ENCODE measurements at places on chromosomes 7 and 10.

- no peak for DNase-seq
Measured at GRCh38 chr10:35711615-35712411, 69.7 kb upstream of the FZD8 start.

- DNase-seq, result no peak
Measured at GRCh38 chr10:103885617-103886016, 30.2 kb upstream of the SH3PXD2A start.

GRCh38 chr7:136039577-136040345 lies 62.6 kb upstream of the MTPN start:
- DNase-seq, result no peak

DNA sequence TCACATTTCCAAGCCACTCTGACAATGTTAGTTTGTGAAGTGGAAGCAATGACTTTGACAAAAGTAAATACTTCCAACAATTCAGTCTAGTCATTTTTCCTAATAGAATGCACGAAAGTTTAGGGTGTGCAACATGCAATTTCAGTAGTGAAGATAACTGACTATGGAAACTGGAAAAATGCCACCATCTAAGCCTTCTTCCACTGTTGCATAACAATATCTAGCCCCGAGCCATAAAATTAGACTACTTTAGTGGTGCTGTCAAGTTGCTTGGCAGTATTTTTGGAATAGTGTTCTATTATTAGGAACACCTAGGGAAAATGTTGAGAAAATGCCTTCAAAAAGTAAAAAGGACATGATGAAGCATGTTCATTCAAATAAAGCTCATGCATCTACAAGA lies 17.9 kb downstream of the SEMA3A start:
- DNase-seq, result no peak

DNA sequence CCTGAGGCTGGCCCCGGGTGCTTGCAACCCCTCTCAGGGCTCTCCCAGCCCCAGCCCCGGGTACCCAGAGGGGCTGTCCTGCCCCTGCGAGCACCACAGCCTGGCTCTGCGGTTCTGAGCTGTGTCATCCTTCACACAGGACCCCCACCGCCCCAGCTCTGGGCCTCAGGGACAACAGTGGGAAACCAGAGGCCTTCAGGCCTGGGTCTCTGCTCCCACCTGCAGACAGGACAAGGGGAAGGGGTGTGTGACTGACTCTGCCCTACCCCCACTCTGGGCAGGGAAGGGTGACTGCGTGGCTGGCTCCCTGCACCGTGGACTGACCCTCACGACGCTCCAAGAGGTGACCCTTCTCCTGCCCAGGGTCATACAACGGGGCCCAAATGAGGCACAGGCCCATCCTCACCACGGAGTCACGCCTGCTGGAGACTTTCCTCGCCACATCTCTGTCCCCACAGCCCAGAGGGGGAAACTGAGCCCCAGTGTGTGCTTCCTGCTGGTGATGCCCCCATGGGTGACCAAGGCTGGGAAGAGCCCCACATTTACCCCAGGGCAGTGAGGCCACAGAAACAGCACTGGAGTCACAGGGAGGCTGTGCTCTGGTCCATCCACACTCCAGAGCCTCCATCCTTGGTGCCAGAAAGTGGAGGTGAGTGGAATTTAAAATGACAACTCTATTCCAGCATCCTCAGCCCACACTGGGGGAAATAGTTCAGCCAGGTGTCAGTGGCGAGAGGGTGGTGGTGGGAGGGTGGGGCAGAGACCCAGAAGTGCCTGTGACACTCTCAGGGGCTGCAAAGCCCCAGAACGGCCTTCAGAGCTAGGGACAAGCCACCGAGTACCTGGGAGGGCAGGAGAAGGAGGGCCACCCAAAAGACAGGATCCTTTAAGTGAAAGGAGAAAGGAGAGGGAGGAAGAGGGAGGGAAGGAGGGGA lies 13.6 kb downstream of the CAMK2B start:
- DNase-seq, result no peak

All from NT2/D1 (cell line).